ENCODE measurements at places on chromosomes 13 and 19.

- DNase-seq = no peak
These were observed 2.2 kb downstream of the ZSCAN22 start for GRCh38 chr19:58328999-58329398.

- no peak for DNase-seq
These were observed 774 bp downstream of the SLC7A10 start for GRCh38 chr19:33224694-33225457.

DNA sequence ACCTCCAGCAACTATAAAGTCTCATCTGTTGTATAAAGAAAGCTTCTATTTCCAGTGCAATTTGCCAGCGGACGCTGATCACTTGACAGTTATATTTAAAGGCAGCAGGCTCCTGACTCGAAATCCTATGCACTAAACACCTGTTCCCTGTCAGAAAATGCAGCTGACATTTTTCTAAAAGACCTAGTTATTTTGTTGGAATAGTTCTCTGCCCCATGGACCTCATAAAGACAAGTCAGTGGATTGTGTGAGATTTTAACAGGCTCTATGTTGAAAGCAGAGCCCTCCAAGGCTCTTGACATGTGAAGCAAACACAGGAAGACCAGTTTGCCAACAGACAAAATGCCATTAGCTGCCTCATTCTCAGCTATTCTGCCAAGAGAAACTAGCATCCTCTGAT lies 304.7 kb upstream of the KLF12 start:
- DNase-seq = no peak

DNA sequence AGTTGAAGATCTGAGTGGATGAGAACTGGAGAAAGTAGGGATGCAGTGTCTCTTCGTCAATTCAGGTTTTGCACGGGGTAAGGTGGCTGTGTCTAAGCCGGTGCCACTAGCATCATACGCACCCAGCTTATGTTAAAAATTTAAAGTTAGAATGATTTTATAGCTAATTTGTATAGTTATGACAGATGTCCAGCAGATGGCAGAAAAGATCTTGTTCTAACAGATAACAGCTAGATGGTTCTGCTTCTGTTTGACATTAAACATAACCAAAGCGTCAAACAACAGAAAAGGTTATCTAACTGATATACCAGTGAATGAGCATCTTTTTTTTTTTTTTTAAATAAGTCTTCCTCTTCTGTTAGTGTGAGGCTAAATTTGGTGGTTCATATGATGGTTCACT lies 18.8 kb upstream of the EDDM13 start:
- DNase-seq = no peak

GRCh38 chr13:99657848-99658260 lies 156.6 kb downstream of the TM9SF2 start:
- peak; percentile 72 for DNase-seq

DNA sequence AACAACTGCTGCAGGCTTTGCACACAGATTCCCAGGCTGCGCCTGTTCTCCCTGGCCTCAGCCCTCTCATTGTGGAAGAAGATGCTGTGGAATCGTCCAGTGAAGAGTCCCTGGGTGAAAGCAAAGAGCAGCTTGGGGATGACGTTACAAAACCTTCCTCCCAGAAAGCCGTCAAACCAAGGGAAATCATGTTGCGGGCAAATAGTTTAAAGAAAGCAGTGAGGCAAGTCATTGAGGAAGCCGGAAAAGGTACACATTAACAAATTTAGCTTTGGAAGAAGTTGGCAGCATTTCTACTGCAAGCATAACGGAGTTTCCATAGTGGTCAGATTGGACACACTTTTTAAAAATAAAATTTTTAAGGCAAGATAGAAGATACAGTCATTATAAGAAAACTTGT lies 82.9 kb upstream of the AKAP11 start:
- no peak for DNase-seq

DNA sequence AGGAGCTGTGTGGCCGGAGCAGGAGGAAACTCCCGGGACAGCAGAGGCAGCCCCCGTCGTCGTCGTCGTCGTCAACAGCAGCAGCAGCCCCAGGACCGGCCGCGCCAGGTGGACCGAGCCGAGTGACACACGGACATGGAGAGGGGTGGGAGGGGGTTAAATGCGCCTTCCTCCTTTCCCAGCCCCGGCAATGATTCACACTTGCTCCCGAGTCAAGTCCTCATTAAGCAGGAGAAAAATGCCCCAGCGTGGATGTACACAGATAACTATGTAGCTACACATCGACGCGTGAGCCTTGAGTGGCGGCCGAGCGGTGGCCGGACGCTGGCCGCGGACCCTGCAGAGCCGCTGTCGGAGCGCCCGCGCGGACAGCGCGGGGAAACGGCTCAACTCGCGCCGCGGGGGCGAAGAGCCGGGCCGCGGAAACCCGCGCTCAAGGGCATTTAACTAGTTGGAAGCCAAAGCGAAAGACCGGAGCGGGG lies 645 bp downstream of the UBL3 start:
- DNase-seq = peak; percentile 92

- no peak for DNase-seq
These were observed 9.0 kb upstream of the HSH2D start for GRCh38 chr19:16134510-16134909.

DNA sequence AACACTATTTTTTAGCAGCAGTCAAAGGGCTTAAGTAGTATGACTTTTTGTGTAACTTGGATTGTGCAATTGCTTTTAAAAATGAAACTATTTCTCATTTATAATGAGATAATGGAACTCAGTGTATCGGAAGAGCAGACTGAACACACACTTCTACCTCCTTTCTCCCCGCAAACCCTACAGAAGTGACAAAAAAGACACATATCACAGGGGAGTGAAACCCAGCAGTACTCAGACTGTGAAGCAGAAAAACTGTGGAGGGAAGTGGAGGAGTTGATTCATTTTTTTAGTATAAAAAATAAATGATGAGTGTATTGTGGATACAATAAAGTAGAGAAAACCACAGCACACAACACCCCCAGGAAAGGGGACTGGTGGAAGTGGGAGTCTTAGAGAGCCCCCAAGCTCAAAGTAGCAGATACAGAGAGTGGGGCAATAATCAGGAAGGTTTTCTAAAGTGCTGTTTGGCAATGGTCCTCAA lies 9.7 kb downstream of the LPAR6 start:
- DNase-seq = no peak

GRCh38 chr13:85068231-85068630 lies 731.0 kb downstream of the SLITRK6 start:
- no peak for DNase-seq

All from posterior cingulate gyrus (tissue), 11 donors.